ENCODE measurements at places on chromosomes 12 and 14.

GRCh38 chr14:70077005-70077404, 111.7 kb downstream of the SLC8A3 start:
- no peak for DNase-seq

GRCh38 chr14:101876555-101876938, 87.8 kb upstream of the DYNC1H1 start:
- DNase-seq: no peak

GRCh38 chr14:57831981-57832380, 33.9 kb downstream of the SLC35F4 start:
- DNase-seq: no peak

DNA sequence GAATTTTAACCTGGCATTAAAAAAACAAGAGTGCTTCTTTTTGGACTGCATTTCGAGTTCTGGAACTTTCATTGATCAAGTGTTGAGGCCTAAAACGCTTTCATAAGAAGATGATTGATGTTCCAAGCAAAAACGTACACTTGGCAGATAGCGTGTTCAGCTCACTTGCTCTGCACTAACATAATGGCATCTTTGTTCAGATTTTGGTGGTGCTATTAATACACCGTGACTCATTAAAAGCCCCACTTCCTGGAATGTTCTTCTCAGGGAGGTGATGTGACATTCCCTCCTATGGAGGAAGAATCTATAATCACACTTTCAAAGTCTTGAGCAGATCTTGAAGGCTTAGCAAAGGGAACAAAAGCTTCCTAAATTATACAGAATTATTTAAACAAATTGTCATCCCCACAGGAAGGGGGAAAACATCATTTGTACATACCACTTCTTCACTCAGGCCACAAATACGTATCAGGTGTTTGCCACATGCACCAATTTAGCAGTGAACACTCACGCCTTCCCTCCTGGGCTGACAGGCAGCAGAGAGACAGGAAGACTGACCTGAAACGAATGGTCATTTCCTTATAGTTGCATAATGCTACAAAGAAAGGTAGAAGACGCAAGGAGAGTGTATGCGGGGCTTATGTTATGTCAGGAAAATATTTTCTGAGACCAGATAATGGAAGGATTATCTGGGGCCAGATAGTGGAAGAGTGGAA, 15.4 kb downstream of the HSP90AA1 start:
- DNase-seq: peak; percentile 29

DNA sequence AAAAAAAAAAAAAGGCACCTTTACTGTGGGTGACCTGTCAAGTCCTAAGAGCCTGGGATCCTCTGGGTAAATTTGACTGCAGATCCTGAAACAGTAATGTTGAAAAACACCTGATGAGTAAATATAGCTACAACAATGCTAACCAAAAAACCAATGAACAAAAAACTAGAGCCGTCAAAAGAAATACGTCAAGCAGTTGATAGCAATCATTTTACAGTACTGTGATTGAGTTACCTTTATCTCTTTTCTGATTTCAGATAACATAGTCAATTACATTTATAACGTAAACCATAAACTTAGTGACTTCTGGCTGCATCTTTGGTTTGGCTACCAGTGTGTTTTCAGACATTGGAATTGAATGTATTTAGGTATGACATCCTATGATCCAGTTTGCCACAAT, 6.1 kb upstream of the TMED2 start:
- no peak for DNase-seq

DNA sequence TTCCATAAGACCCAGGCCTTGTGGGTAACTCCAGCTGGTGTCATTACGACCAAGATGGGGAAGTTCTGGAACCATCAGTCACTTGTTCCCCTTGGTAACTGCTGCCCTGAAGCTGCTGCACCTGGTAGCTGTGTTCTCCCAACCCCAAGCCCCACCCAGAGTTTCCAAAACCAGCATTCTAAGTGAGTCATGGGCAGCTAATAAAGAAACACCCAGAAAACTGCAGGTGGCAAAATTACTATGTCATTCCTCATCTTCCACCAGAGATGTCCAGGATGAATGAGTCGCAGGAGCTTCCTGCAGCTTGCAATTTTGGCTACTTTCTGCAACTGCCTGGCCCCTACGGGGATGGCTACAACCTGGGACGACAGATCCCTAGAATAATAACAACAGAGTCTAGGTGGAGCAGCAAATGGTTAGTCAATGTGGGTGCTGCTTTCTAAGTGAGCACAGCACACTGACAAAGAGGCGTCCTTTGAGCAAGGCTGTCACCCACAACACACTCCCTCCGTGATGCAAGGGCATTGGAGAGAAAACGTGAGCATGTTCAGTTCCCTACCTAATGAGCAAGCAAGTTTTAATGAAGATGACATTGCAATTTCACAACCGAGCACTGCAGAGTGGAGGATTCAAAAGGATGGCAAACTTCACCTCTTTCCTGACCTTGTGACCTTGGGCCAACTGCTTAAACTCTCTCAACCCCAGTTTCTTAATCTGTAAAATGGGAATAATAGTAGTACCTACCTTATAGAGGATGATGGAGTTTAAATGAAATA, 301.4 kb upstream of the NOS1 start:
- DNase-seq: no peak

DNA sequence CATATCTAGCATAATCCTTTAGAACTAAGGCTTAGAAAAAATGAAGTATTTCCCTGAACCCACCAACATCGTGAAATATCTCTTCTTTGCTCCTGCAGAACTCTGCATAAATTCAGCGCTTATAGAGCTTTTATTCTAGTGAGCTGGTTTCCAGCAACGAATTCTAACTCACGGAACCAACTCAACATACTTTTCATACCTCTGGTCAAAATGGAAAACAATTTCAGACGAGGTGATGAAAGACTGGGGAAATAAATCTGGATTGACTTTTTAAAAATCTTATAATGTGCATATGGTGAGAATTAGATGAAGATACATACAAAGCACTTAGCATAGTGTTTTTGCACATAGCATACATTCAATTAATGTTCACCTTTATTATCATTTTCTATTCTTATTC, 62.6 kb upstream of the BBS10 start:
- DNase-seq: no peak

- no peak for DNase-seq
Observed at GRCh38 chr12:130131801-130132200, 30.5 kb upstream of the FZD10 start.

DNA sequence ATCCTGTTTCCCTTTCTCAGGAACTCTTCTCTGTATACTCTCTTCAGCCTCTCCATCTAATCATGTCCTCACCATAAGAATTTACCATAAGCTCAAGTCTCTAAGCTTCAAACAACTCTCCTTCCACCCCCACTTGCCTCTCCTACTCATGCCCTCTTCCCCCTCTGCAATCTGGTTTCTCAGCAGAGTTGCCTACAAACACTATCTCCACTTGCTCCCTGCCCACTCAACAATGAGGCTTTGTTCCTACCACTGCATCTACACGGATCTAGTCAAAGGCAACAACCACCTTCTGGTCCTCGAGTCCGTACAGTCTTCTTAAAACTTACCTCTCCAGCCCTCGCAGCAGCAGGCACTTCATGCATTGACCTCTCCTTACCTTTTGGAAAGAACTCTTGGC, 17.2 kb upstream of the FBLN5 start:
- DNase-seq: no peak

GRCh38 chr14:92173668-92174067, 51.9 kb downstream of the CPSF2 start:
- peak; percentile 60 for DNase-seq

GRCh38 chr12:110252716-110253115, 28.3 kb upstream of the ATP2A2 start:
- DNase-seq: no peak

DNA sequence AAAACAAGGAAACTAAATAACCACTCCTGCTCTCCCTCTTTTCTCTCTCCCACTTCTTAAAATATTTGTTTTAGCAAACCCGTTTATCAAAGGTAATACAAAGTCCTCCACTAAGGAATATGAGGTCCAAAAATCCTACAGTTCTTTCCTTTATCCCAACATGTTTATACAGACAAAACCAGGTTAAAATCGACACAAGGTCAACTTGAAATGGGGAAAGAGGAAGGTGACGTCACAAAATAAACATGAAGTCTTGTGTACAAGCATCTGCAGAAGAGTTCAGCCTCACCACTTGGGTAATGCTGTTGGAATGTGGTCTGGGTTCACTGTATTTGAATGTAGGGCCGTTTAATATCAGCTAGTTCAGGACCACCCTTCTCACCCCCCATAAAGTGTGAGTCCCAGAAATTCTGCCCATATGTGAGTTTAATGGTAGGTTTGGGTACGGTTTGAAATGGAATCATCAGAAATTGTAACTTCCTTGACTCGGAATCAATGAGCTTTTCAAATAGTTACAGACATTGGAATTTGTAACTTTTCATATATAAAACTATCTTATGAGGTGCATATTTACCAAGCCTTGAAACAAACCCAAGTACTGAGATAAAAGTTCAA, 120.0 kb upstream of the SLC38A2 start:
- DNase-seq: peak; percentile 42

DNA sequence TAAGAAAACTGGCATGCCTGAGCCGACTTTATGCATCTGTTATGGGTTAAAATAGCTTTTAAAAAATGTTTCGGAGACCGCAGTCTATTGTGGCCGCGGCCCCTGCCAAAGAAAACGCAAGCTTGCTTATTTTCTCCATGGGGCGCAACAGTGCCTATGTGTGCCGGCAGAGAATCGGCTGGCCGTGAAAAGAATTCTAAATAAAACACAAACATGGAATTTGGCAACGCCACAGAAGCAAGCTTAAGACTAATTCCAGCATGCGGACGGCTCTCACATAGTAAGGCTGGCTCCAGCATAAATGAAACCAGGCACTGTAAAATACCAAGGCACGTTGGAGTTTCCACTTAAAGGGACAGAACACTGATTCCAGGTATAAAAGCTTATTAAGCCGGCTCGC, 56.7 kb downstream of the BCL11B start:
- peak; percentile 88 for DNase-seq

- peak; percentile 82 for DNase-seq
Observed at GRCh38 chr12:52080403-52081251, 1.1 kb downstream of the SMIM41 start.

GRCh38 chr12:24554612-24555295, 394.1 kb downstream of the BCAT1 start:
- DNase-seq: no peak

GRCh38 chr12:49762468-49762847, 21.1 kb downstream of the TMBIM6 start:
- no peak for DNase-seq

GRCh38 chr14:64640839-64641238, 63.4 kb upstream of the PLEKHG3 start:
- no peak for DNase-seq

- DNase-seq: peak; percentile 94
Observed at GRCh38 chr14:85533023-85533860, 3.3 kb downstream of the FLRT2 start.

DNA sequence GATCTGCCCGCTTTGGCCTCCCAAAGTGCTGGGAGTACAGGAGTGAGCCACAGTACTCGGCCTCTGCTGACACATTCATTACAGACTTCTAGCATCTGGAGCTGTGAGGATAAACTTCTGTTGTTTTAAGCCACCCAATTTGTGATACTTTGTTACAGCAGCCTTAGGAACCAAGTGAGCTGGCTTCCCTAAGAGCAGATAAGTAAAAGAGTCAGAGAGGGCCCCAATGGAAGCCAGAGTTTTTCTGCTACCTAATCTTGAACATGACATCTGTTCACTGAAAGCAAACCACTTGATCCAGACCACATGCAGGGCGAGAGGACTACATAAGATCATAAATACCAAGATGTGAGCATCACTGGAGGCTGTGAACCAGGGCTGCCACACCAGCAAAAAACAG, 3.7 kb upstream of the MAPKAPK5 start:
- no peak for DNase-seq

DNA sequence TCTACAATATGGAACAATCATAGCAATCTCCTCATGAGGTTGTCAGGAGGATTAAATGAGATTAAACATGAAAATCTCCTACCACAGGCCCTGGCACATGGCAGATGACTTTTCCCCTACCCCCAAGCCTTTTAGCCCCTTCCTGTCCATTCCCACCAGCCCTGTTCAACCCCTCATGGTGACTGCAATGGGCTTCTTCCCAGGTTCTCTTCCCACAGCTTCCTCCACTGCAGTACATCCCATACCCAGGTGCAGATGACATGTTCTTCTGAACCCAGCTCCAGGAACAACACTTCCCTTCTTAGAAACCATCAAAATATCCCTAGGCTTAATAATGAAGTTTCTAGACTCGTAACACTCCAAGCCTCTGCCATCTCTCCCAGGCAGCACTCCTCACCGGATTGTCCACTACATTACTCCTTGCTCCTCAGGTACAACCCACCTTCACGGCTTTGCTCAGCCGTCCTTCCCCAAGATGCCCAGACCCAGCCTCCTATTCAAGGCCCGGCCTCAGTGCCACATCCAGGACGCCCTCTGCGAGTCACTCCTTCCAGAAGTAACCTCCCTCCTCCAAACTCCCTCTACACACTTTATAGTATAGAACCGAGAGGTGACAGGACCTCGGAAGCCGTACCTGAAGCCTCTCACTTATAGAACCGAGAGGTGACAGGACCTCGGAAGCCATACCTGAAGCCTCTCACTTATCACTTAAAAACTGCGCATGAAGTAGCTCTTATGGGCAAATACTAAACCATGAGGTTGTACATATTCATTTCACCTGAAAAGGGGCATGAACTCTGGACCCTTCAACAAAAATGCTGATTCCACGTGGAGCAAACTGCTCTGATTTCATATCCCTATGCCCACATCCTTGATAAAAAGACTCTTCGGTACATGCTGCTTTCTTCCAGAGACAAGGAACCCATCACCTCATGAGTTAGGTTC, 1.5 kb downstream of the CRACR2A start:
- DNase-seq: peak; percentile 56

- no peak for DNase-seq
Observed at GRCh38 chr12:90569685-90570084, 385.3 kb downstream of the CCER1 start.

DNA sequence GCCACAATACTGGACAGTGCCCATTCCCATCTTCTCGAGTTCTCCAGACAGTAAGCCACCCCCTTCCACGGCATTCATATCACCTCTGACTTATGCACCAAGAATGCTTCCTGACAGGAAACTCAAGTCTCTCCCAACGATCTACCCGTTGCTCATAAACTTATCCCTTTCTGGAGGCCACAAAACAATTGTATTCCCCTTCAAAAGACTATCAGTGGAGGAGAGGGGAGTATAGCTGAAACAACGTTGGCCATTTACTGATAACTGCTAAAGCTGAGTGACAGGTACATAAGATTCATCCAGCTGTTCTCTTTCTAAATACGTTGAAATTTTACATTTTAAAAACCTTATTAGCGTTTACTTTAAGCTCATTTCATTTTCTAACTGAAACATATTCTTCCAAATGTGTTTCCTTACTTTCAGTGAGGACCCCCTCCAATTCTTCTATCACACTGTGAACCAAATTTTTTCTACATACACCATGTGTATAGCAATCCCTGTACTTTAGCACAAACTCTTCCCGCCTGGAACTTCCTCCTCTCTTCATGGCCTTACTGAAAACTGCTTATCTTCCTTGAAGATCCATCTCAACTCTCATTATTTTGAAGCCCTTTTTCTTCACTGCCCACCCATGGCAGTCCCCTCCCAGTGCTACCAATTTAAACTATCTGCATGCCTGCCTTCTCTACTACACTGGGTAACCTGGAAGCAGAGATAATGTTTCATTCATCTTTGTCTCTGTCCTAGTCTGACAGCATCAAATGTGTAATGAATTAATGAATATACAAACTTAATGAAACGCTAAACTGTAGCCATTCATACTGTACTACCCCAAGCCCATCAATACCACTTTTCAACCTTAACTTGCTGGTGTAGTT, 28.8 kb downstream of the ATXN2 start:
- peak; percentile 67 for DNase-seq

- no peak for DNase-seq
Observed at GRCh38 chr12:29317556-29318363, 63.2 kb downstream of the ERGIC2 start.

Data from osteoblast (primary cell).